HTR-8/SVneo (cell line): ENCODE measurements at places on chromosomes 13 and 19.

DNA sequence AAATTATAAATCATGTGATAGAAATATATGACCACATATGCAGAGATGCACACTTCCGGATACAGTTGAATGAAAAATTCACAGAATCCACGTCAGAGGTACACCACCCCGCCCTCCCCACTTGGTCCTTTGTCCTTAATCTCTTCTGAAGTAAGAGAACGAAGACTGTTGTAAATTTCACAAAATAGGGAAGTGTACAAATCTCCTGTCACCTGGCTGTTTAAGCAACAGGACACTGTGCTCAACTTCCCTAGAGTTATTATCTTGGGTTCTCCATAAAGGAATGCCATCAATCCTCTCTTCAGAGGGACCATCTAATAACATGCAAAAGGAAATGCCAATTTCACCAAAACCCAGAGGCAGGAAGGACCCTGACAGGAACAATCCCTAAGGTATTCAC is 10.5 kb upstream of the CEACAM6 start:
- no peak for DNase-seq

GRCh38 chr13:32911506-32911905 is 104.7 kb upstream of the KL start:
- peak; percentile 61 for DNase-seq

- DNase-seq: no peak
These were observed 15.1 kb downstream of the SAFB start for GRCh38 chr19:5637971-5638370.

DNA sequence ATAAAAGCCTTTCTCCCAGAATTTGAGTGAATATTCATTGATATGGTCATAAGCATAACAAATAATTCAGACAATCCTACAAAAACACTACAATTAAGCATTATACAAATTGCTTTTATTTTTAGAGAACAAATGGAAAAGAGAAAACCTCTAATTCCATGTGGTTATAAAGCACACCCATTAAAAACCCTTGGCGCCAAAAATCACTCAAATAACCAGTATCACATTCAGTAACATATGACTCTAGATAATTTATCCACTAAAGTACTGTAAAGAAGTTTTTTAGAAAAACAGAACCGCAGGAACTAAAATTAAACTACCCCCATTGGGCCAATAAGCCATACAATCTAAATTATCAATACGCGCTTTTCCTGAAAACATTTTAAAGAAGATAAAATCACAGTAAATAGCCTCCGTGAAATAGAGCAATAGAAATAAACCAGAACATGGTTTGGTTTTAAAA is 569 bp downstream of the LCP1 start:
- no peak for DNase-seq

DNA sequence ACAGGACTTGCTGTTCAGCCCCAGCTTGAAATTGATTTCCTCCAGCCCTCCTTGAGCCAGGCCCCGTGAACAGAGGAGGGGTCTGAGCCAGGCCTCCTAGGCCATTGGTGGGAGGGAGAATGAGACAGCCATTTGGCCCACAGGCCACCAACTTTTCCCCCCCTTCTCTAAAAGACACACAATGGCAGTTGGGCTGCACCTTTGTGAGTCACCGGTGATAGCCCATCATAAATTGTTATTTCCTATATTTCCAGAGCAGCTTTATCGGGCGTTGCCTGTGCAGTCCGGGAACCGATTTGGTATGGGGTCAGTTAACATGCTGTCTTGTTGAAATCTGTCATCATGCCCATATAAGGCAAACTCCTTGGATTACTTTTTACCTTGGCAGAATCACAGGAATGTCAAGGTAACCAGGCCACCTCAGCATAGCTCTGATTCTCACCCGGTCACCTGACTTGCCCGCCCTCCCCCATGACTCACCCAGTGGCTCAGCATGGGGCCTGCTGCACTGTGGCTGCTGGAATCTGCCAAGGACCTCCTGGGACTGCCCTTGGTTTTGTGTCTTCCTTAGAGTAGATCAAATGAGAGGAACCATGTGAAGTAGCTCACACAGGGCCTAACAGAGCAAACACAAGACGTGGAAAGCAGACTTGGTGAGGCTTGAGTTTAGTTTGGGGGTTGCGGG is 36.1 kb downstream of the ACTN4 start:
- peak; percentile 80 for DNase-seq

DNA sequence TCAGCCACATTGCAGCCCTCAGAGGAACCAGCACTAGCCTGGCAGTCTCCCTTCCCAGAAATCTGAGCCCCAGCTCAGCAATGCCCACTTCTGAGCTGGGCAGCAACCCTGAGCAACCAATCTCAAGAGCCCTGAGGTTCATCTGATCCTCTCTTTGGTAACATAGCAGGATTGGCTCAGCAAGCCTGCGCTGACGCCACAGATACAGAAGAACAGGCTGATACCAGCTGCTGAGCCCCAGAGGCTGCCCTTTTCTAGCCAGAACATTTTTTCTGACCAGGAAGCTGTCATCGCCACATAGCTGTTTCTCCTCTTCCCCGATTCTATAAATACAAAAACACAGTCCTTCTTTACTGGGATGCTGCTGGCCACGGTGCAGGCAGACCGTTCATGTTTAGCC is 59.8 kb downstream of the TRPM4 start:
- no peak for DNase-seq

GRCh38 chr13:47598340-47598911 is 402.6 kb downstream of the SUCLA2 start:
- DNase-seq: no peak

DNA sequence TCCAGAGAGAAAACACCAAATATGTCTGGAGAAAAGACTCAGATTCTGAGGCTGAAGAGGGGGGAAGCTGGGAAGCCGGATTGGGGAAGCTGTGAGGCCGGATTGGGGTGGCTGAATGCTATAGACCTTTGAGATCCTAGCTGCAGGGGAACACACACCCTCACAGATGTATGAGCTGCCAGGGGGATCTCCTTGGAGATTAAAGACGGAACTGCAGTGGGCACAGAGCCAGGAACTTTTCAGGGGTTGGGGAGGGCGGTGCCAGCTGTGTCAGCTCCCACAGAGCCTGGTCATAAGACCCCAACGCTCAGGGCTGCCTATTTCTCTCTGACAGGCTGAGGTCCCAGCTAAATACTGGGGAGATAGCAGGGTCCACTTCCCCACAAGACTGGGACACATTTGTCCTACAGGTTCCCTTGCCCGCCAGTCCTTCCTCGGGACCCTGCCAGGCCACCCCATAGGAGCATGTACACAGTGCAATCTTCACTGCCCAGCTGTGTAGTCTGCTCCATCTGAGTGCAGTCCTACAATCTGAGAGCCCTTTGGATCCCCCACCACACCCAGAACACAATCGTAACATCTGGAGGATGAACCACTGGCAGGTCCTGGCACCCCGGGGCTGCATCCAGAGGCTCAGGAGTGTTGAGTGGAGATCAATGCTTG is 1893.9 kb downstream of the PCDH9 start:
- no peak for DNase-seq

- no peak for DNase-seq
These were observed 845 bp downstream of the SPRY2 start for GRCh38 chr13:80339912-80340650.

DNA sequence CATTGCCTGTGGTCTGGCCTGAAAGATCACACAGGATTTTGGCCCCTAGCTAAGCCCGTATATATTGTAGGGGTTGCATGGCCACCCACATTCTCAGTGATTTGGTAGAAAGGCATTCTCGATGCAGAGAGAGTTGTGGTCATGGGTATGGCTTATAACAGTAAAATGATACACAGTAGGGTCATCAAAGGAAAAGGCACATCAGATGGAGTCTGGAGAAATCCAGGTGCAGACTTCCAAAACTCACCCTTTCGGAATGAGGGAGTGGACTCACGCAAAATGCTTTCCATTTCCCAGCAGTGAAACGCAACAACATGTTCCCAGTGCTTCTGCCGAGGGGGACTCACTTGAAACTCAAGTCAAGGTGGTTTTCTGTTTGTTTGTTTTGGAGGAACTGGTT is 802.5 kb upstream of the SLITRK1 start:
- no peak for DNase-seq

- DNase-seq: no peak
These were observed 29.7 kb downstream of the LATS2 start for GRCh38 chr13:21031594-21032275.

- DNase-seq: peak; percentile 79
These were observed 67.8 kb downstream of the GADD45B start for GRCh38 chr19:2543463-2544442.

DNA sequence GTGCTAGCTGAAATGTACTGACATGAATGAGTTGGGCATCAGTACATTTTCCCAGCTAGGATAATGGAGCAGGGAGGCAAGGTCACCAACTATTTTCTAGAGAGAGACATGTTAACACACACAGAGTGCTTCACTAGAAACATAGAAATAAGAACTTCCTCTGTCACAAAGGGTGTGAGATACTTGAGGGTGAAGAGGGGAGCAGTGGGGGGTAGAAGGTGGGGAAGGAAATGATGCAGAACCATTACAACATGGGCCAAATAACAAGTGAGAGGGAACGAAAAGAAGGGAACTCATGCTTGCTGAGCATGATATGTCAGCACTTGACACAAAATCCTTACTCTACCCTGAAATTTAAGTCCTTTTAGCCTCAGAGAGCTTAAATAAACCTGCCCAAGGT is 87.8 kb upstream of the RFC3 start:
- DNase-seq: no peak

GRCh38 chr13:54841682-54842081 is 1813.1 kb downstream of the OLFM4 start:
- DNase-seq: no peak

GRCh38 chr19:17629760-17630159 is 58.4 kb downstream of the UNC13A start:
- no peak for DNase-seq

GRCh38 chr13:26629260-26629825 is 71.9 kb downstream of the WASF3 start:
- no peak for DNase-seq

- DNase-seq: no peak
These were observed 178.7 kb upstream of the PCDH9 start for GRCh38 chr13:67408798-67409197.

DNA sequence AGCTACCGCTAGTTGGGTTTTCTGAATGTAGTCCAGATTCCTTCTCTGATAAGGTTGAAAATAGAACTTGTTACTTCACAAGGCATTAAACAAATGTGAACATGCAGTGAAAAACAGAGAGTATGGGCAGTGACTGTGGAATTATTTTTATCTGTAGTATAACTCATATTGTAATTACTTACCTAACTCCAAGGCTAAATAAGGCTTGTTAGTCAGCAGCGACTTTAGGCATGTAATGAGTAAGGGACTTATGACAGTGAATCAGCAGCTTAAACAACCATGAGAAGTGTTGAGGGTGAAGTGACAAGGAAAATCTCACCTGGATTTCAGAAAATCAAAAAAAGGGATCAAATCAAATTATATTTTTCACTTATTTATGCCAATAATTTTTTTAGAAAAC is 1719.5 kb upstream of the MIR17HG start:
- no peak for DNase-seq
